ENCODE measurements at places on chromosomes 5 and 9. TPM values are rescaled to one million over a fixed set of nuclear protein-coding genes. Genes with fewer than 3 reads are reported as not detected.

Gene NMUR2
- not detected for total RNA-seq

Gene CCDC192
- not detected for total RNA-seq

Gene OLFML2A
- total RNA-seq, result 5.8 TPM

- no peak for DNase-seq
- H3K27ac ChIP-seq, result no peak overlapping the region
Measured at GRCh38 chr5:109407913-109408312, 1.9 kb downstream of the PJA2 start.

- H3K27me3 ChIP-seq, result no peaks in the 10 kb centered on the region
- no peak for DNase-seq
- H3K4me1 ChIP-seq, result peaks cover 6% of the 10 kb centered on the region
- H3K36me3 ChIP-seq, result no peaks in the 10 kb centered on the region
- H3K4me3 ChIP-seq, result no peak overlapping the region
- H3K27ac ChIP-seq, result no peak overlapping the region
Measured at GRCh38 chr5:159780246-159780645, 136.0 kb upstream of the ADRA1B start.

DNA sequence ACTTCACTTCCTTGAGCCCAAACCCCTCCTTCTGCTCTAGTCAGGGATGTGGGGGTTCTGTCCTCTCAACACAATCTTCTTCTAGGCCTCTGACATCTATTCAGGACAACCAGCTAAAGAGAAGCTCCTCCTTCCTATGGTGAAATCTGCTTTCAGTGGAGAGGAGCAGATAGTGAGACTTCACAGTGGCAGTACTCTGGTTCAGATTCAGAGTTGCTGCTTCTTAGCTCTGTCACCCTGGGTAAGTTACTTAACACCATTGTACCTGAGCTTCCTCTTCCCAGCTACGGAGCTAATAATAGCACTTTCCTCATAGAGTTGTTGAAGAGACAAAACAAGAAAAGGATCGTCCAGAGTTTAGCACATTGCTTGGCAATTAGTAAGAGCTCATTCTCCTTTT lies 77.3 kb upstream of the LARP1 start:
- H3K4me1 ChIP-seq, result peaks cover 4% of the 10 kb centered on the region
- H3K27ac ChIP-seq, result no peak overlapping the region
- no peak for DNase-seq
- H3K27me3 ChIP-seq, result no peaks in the 10 kb centered on the region
- H3K4me3 ChIP-seq, result no peak overlapping the region

DNA sequence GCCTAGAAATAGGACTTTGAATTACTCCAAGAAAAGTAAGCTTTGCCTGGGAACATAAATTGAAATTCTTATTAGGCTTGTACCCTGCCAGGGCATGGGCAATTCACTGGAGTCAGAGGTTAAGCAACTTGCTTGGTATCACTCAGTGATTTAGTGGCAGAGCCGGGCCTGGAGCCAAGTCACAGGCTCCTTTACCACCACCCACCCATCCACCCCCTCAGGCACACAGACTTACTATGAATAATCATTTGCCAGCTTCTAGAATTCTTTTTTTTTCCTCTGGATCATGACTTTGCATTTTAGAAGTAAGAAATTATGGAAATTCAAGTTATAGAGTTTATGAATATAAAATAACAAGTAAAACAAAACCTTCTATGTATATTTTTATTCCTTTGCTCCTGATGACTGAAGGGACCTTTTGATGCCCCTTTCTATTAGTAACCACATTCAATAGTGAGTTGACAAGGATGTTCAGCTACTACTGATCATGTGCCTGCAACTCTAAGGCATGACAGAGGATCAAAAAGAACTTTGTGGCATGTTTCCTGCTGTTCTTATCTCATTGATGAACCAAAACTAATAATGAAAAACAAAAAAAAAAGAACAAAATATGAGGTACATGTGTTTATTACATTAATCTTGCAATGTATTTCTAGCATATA lies 614.7 kb downstream of the TLR4 start:
- no peaks in the 10 kb centered on the region for H3K27me3 ChIP-seq
- DNase-seq, result no peak
- H3K27ac ChIP-seq, result no peak overlapping the region
- no peaks in the 10 kb centered on the region for H3K4me1 ChIP-seq
- H3K4me3 ChIP-seq, result no peak overlapping the region

GRCh38 chr9:110128664-110129329 lies 79.2 kb downstream of the C9orf152 start:
- H3K27me3 ChIP-seq, result no peaks in the 10 kb centered on the region
- no peak overlapping the region for H3K4me3 ChIP-seq
- no peak for DNase-seq
- H3K36me3 ChIP-seq, result no peaks in the 10 kb centered on the region
- H3K4me1 ChIP-seq, result peaks cover 45% of the 10 kb centered on the region

GRCh38 chr5:104171958-104172690 lies 609.5 kb upstream of the NUDT12 start:
- H3K4me3 ChIP-seq, result no peak overlapping the region
- no peaks in the 10 kb centered on the region for H3K36me3 ChIP-seq
- DNase-seq, result no peak
- no peaks in the 10 kb centered on the region for H3K4me1 ChIP-seq
- no peak overlapping the region for H3K27ac ChIP-seq

DNA sequence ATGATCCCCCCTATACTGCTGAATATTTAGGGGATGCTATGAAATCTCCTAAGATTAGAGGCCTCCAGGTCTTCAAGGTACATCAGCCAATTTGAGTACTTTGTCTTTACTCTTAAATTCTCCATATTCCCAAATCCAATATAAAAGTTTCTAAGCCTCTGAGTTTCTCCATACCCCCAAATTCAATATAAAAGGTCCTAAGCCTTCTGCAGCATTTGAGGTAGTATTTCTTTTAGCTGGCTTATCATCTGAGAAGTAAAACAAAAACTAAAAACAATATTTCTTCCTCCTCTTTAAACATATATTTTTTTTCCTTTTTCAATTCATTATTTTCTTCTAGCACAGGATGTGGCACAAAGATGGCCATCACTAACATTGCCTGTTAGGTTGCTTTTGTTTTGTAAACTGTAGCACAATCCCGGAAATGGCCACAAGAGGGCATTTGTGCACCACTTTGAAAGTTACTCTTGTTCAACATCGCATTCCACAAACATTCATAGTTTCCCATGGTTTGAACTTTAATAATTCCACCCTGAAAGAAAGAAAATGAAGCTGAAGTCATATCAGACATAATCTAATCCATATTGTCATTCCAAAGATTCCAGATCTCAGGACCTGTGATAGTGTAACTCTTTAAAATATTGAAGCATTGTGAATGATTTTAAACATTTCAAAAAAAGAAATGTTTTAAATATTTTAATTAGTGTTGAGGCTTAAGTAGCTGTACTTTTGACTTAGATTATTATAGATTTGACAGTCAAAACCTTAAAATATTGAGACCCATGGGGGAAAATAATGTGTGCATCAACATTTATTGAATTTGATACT lies 21.0 kb upstream of the SCGB3A2 start:
- no peak overlapping the region for H3K4me3 ChIP-seq
- peaks cover 6% of the 10 kb centered on the region for H3K36me3 ChIP-seq
- H3K27ac ChIP-seq, result no peak overlapping the region
- H3K27me3 ChIP-seq, result no peaks in the 10 kb centered on the region
- H3K4me1 ChIP-seq, result peaks cover 5% of the 10 kb centered on the region

- no peaks in the 10 kb centered on the region for H3K36me3 ChIP-seq
- H3K4me1 ChIP-seq, result no peaks in the 10 kb centered on the region
- no peak overlapping the region for H3K27ac ChIP-seq
- no peak for DNase-seq
- no peak overlapping the region for H3K4me3 ChIP-seq
Measured at GRCh38 chr5:170361616-170362015, 27.6 kb downstream of the KCNMB1 start.

- no peaks in the 10 kb centered on the region for H3K4me1 ChIP-seq
- H3K27me3 ChIP-seq, result no peaks in the 10 kb centered on the region
- no peak overlapping the region for H3K4me3 ChIP-seq
Measured at GRCh38 chr9:32486839-32487562, 39.0 kb downstream of the RIGI start.

- H3K27me3 ChIP-seq, result no peaks in the 10 kb centered on the region
- H3K27ac ChIP-seq, result no peak overlapping the region
- no peaks in the 10 kb centered on the region for H3K4me1 ChIP-seq
Measured at GRCh38 chr5:131671994-131672655, 37.1 kb upstream of the RAPGEF6 start.

Measured in H9 (cell line).